ENCODE measurements at places on chromosomes 13 and 19.

- no peak for DNase-seq
Observed at GRCh38 chr19:5269926-5270325, 70.7 kb downstream of the PTPRS start.

DNA sequence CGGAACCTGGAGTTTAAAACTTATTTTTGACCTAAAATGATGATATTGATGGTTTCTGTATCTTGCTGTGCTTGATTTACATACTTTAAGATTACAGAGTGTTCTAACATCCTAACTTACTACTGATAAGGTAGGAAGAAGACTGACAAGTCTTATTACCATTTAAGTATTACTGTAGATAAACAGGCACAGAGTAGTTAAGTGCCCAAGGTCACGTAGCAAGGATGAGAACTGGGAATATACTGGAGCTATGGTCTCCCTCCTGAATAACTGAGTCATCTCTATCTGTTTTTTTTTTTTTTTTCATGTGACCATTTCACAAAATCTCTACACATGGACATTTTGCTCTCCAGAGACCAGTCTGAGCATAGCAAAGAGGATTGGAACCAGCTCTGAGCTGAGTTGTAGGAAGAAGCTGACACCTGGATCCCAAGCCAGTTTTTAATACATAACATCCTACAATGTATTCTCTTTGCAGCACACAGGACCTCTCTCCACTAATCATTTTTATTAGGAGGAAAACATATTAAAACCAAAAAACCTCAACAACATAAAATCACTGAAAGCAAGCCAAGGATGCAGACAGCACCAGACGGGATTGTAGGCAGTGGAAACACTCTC lies 173.5 kb downstream of the DNAJC15 start:
- DNase-seq = no peak

DNA sequence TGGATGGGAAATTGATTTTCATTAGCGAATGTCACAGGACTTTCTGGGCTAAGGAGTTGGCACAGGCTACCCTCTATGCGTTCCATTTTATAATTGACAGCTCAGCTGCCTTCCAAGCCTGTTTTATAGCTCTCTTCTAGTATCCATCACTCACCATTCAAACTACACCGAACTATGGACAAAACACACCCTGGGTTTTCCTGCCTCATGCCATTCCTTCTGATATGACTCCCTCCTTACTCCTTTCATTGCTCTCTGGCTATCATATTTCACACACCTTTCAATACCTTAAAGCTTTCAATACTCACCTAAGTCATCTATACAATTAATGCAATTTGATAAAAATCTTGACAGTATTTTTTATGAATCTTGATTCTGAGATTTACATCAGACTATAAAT lies 181.3 kb downstream of the RAP2A start:
- no peak for DNase-seq

DNA sequence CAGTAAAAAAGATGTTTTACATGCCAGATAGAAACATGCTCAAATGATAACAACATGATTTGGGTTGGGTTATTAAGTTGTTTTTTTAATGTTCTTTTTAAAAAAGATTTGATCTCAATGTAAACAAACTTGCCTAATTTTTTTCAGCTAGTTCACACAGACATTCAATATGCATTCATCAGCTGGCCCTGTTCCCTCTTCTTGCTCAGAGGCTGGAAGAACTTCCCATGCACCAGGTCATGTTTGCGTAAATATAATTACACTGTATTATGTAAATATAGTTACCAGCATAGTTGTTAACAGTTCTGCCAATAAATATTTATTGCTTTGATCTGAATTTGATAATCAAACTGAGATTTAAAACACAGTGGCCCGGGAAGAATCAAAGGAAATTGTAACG lies 70.6 kb downstream of the ATP11A start:
- DNase-seq = no peak

- DNase-seq = no peak
Observed at GRCh38 chr19:40393894-40394815, 4.2 kb upstream of the HIPK4 start.

DNA sequence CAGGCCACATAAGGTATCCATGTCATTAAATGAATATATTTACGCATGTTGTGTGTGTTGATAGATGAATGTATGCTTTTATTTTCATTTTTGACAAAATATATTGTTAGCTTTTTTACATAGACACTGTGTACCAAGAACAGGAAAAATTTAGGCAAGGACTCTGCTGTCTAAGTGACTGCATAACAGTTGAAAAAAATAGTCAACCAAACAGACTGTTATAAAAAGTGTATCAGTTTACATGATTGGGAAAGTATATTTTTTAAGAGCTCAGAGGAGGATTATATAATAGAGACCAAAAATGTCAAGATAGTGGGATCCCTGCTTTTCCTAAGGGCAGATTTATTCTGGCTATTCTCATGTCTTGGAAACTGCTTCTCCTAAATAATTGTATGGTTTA lies 858.0 kb downstream of the SLITRK1 start:
- DNase-seq = no peak

DNA sequence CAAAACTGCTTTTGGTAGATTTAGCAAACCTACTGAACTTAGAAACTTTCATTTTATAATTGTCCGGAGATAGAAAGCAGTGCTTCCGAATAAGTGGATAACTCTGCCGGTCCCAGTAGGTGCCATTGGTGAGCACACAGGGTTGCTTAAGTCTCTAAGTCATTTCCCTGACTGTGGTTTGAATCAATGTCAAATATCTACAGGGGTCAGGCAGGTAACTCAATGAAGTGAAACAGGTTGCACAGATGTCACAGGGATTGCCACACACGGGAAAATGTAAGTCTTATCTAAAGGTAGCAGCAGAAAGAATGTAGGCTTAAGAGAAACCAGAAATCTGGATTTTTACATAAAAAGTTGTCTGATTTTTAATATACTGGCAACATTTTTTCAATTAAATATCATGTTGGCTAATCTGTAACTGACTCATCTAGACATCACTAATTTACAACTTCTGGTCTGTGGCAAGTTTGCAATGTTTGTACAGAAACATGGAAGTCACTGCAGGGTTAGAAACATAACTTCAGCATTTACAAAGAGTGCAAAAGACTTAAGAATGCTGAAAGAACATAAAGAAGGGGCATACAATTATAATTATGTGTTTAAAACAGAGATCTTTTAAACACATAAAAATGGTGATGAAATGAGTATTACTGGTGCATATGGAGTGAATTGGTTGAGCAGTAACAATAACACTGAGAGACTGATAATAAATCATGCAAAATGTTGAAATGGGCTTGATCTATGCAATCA lies 14.3 kb upstream of the LRRC63 start:
- DNase-seq = no peak

DNA sequence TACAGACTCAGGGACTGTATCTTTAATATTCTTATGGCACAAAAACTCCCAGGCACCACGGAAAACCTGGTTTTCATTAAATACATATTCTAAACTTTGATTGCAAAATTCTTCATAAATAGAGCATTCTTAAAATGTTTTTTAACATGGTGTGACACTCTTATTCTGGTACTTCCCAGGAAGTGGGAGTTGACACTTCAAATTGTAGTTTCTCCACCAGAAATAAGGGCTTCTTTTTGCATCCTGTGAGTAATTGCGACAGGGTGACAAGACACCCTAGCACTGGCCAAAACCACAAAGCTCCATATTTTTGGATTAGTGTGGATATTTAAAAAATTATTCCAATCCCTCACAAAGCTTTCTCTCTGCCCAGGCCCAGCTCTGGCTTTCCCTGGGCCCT lies 43.6 kb upstream of the MTIF3 start:
- DNase-seq = peak; percentile 8

- no peak for DNase-seq
Observed at GRCh38 chr13:32048816-32049215, 17.2 kb downstream of the FRY start.

- no peak for DNase-seq
Observed at GRCh38 chr19:38952395-38953165, 21.8 kb downstream of the MRPS12 start.

DNA sequence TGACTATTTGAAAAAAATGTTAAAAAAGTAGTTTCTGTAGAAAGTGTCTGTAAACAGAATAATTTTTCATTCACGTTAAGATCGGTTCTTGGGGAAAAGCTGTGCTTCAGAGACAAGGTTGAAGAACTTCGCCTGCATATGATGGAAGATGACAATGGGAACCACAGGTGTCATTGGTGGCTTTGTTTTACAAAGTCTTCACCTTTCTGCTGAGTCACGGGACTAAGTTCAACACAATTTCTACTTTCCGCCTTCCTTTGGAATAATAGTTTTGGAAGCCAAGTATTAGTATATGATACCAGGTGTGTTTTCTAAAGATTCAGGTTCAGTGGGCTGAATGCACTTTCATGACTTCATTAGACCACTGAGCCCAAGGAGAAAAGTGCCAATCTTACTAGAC lies 155.6 kb upstream of the RNF113B start:
- DNase-seq = no peak

DNA sequence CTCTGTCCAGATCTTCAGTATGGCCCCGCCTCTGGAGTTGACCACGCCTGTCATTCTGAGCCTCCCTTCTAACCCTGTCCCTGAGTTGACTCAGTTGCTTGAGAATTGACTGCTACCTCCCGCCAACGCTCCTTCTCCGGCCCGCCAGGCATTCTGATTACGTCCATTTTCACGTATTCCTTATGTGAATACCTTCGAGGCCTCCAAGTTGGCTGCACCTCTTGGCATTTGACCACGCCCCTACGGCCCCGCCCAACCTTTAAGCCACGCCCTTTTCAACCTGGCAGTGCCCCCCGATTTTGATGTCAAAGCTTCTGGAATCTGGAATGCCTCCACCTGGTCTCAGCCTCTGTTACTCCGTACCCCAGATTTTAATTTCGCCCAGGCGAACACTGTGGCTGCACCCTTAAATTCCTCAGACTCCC lies 1.7 kb upstream of the EML2 start:
- no peak for DNase-seq

DNA sequence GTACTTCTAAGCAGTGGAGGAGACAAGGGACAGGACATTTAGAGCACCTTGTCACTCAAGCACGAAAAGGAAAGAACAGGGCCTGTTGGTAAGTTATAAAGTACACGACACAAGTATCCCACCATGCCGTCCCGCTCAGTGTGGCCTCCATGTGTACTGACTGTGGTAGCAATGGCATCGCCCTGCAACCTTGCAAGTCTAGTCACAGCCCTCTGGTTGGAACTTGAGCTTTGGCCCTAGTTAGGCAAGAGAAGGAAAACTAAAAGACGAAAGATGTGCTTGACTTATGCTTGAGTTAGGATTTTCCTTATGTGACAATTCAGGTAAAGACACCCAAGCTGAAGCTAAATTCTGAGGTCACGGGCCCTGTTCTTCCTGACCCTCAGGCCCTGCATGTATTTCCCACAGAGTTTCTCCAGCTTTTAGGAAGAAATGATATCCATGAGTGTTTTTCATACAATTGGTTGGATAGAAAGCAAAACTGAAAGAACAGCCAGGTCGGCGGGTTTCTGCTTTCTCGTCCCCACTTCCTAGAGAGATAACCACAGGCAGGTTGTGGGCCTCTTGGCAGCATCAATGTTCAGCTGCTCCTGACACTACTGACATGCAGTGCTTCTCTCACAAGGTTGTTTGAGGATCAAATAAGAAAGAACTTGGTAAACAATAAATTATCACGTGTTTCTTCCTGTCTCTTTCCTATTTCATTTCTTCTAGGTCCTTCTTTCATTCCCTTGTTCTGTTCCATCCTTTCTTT lies 216.2 kb downstream of the IRS2 start:
- DNase-seq = no peak

- DNase-seq = no peak
Observed at GRCh38 chr19:35331551-35332214, 2.7 kb downstream of the CD22 start.

DNA sequence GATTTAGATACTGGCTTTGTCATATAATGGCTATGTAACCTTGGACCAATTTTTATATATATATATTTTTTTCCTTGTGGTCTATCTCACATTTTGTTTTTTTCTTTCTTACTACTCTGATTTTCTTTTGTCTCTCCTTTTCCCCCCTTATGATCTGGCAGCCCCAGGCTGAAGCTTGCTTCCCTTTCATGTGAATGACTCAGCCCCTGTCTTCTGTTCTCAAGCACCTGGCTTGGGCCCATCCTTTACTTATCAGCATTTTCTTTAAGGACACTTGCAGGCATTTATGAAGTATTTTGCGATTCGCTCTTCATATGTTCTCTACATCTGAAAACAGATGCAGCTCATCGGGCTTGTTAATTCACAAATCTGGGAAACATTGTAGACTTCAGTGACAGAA lies 163.6 kb downstream of the SPRY2 start:
- no peak for DNase-seq

GRCh38 chr13:32408296-32409000 lies 19.5 kb downstream of the N4BP2L1 start:
- no peak for DNase-seq

- no peak for DNase-seq
Observed at GRCh38 chr13:91739751-91740150, 341.3 kb downstream of the GPC5 start.

DNA sequence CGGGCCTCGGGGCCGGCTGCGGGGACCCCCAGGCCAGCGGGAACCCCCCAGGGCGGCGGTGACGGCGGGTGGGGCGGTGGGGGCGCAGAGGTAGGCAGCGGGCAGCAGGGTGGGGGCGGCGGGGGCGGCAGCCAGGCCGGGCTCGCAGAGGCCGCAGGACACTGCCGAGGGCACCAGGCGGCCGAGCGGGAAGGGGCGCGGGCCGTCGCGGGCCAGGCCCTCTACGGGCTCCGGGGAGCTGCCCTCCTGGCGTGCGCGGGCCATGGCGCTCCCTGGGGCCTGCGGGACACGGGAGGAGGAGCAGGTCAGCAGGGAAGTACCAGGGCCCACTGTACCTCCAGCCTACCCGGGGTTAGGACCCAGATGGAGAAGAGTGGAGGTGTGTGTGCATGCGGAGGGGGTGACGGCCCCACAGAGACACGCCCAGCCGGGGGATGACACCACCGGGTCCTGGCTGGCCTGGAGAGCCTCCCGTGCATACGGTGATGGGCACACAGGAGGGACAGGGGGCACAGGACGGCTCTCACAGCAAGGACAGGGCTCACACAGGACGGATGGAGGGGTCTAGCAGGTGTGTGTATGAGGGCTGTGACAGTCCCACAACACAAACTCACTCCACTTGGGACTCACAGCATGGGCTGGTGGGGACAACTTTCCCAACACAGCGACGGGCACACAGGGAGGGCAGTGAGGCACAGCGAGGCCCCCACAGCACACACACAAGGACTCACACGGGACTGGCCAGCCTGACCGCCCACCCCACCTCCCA lies 2.6 kb downstream of the BBC3 start:
- DNase-seq = no peak

DNA sequence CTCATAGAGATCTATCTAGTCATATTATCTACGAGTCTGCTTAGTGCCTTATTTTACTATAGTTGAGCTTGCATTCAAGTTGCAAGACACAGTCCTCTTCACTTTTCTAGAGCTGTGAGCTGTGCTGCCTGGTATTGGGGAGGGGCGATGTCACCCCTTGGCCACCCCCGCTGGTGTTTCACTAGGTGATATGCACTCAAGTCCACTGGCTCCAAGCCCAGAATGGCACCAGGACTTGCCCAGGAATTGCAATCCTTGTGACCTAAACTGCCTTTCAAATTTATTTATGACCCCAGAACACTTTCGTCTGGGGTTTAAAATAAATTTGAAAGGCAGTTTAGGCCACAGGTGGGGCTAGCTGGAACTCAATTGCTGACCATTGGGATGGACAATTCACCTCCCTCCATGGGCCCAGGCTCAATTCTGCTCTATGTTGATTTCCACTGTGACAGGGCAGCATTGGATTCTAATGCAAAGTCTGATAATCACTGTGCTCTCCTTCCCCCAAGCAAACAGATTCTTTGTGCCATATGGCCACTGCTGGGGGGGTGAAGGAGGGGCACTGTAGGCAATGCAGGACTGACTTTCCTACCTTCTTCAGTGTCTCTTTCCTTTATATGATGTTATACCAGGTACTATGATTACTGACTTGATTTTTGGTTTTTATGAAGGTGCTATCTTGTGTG lies 1244.2 kb upstream of the MIR17HG start:
- no peak for DNase-seq
